ENCODE measurements at places on chromosomes 2 and 18. TPM values are rescaled to one million over a fixed set of nuclear protein-coding genes. Genes with fewer than 3 reads are reported as not detected.

CFC1 gene
- total RNA-seq = not detected

LYPD6 gene
- 0.07 TPM for total RNA-seq

HTR2B gene
- total RNA-seq = 0.06 TPM

AKAIN1 gene
- not detected for total RNA-seq

ARMC9 gene
- total RNA-seq = 13.1 TPM

RBMS1 gene
- 58.3 TPM for total RNA-seq

PSMA8 gene
- not detected for total RNA-seq

TOGARAM2 gene
- 0.16 TPM for total RNA-seq

LRRC30 gene
- total RNA-seq = not detected

NUP35 gene
- 31.9 TPM for total RNA-seq

NEU2 gene
- total RNA-seq = not detected

ADI1 gene
- total RNA-seq = 58.9 TPM

TGFBRAP1 gene
- total RNA-seq = 14.2 TPM

ZSWIM2 gene
- total RNA-seq = not detected

PROM2 gene
- total RNA-seq = 0.19 TPM

CYBRD1 gene
- total RNA-seq = 29.8 TPM

ABCB11 gene
- 0.03 TPM for total RNA-seq

HK2 gene
- 1.2 TPM for total RNA-seq

HOXD8 gene
- total RNA-seq = 4.8 TPM

NGEF gene
- 18.1 TPM for total RNA-seq

Data from A549 treated with GW870086 at 1 μM for 4 hours (cell line).